ENCODE measurements at places on chromosomes 2 and 18.

DNA sequence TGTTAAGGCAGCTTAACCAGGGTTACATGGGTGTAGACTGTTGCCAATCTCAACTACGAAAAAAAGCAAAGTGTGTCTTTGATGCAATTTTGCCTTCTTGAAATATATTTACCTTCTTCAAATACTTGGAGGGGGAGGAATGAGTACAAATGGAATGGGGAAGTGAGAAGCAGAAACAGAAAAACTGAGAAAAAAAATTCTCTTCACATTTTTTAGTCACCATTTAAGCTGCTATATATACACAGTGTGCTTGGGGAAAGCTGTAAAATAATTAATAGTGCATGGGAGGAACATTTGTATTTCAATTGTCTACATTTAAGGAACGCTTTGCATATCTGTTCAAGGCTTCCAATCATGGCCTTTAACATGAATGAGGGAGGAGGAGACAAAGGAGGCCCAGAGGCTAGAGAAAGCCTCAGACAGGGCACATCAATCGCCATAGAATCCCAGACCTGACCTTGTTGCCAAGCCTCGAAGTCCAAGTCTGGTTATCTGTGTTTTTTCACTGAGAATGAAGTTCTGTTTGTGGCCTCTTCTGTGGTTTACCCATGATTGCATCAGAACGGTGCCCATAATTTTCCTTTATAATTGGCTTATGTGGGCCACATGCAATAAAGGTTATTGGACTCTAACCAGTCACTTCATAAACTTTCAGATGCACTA lies 158.6 kb downstream of the PIK3C3 start:
- no peak for DNase-seq

GRCh38 chr18:12934454-12935071 lies 13.2 kb upstream of the SEH1L start:
- peak; percentile 34 for DNase-seq

DNA sequence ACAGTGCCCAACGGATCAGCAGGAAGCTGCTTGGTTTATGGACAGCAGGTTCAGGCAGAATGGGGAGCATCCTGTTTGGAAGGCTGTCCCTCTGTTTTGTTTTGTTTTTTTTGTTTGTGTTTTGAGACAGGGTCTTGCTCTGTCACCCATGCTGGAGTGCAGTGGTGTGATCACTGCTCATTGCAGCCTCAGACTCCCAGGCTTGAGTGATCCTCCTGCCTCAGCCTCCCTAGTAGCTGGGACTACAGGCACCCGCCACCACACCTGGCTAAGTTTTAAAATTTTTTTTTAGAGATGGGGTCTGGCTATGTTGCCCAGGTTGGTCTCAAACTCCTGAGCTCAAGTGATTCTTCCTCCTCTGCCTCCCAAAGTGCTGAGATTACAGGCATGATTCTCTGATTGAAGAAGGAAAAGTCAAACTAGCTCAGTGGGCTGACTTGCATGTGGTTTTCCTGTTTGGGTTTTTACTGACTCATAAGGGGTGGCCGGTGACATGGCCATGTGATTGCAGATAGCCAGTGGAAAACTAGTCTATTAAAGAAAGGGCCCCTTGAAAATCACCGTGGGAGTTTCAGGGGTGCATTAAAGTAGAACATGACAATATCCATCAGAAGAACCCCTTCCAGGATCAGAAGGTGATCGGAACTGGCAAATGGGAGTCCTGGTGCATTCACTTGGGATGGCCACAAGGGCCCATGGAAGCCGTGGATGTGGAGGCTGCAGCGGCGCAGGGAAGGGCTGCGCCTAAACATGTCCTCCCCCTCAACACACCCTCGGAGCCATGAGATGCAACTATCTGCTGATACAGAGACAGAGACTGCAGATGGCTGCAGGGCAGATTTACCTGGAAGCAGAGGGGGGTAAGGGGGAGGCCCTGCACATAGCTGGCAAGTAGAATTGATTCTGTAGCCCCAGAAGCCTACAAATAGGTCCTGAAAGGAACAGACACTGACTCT lies 26.5 kb downstream of the AQP12B start:
- no peak for DNase-seq

DNA sequence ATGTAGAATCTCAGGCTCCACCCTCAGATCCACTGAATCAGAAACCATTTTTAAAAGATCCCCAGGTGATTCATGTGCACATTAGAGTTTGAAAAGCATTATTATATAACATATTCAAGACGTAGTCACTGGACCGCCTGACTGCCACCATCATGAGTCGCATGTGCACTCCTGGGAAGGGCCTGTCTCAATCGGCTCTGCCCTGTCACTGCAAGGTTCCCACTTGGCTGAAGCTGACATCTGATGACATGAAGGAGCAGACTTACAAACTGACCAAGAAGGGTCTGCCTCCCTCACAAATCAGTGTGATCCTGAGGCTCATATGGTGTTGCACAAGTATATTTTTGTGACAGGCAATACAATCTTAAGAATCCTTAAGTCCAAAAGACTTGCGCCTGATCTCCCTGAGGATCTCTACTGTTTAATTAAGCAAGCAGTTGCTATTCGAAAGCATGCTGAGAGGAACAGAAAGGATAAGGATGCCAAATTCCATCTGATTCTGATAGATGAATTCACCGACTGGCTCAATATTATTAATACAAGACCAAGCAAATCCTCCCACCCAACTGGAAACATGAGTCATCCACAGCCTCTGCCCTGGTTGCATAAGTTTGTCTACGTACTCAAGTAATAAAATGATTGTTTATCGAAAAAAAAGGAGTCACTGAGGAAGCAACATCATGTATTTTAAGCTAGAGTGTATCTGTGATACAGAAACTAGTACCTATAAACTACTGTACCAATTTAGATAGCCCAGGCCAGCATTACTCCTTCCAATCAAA lies 26.2 kb downstream of the ATAD2B start:
- no peak for DNase-seq

DNA sequence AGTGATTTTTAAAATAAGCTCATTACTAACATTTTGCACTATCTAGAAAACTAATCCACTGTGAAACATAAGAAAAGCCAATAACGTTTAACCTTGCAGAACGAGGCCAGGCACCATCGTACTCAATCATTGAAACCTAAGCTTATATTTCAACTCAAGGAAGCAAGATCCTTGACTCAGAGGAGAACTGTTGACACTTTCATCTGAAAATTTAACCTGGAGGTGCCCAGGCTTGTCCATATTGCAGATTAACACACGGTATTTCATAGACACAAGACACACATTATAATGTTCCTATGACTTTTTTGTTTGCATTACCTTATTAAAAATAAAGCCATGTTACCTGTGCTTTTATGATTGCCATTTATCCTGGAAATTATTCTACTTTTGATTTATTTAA lies 89.6 kb downstream of the ZNF385B start:
- no peak for DNase-seq

- no peak for DNase-seq
These were observed 62.2 kb upstream of the NXPH2 start for GRCh38 chr2:138842341-138842740.

Data from stimulated activated CD8-positive, alpha-beta memory T cell treated with anti-CD3 and anti-CD28 coated beads, Interleukin-15, amount 100 ng/mL, for 24 hours (primary cell).